ENCODE measurements at places on chromosomes 3 and 15. TPM values are rescaled to one million over a fixed set of nuclear protein-coding genes. Genes with fewer than 3 reads are reported as not detected.

Gene EFCC1
- 6.6 TPM for total RNA-seq

Gene CPEB1
- 5.6 TPM for total RNA-seq

Gene HIGD2B
- total RNA-seq: not detected

Gene TMEM212
- not detected for total RNA-seq

- no peaks in the 10 kb centered on the region for H3K36me3 ChIP-seq
- H3K27me3 ChIP-seq: no peaks in the 10 kb centered on the region
- H3K27ac ChIP-seq: no peak overlapping the region
These were observed 29.9 kb upstream of the GHSR start for GRCh38 chr3:172478116-172478515.

DNA sequence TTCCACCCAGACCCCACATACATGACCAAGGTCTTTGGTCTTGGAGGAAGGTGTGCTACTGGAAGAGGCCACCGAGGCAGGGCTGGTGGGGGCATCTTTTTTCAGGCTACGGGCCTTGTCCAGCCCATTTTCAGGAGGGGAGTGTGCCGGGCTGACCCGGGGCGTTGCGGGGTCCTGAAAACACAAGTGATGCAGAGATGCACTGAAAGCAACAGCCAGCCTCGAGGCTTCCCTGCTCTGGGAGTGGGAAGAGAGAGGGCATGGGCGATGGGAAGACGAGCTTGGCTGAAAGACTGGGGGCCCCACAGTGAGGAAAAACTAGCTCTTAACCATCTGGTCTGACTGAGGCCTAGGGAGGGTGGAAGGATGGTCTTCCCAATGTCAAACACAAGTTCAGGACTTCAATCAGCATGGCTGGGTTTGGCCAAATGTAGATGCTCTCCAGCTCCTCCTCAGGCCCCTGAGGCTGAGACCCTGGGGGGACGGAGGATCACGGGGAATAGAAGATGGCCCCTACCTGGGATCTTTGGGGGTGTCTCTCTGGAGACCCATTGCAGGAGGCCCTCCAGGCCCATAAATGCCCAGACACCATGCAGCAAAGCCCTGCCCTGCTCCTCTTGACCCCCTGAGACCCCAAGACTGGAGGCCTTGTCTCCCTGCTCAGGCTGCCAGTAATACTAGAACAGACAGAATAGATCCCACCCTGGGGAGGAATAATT is 38.9 kb downstream of the TLE3 start:
- peaks cover 74% of the 10 kb centered on the region for H3K36me3 ChIP-seq
- H3K27me3 ChIP-seq: no peaks in the 10 kb centered on the region
- H3K4me3 ChIP-seq: no peak overlapping the region
- no peak overlapping the region for H3K27ac ChIP-seq

DNA sequence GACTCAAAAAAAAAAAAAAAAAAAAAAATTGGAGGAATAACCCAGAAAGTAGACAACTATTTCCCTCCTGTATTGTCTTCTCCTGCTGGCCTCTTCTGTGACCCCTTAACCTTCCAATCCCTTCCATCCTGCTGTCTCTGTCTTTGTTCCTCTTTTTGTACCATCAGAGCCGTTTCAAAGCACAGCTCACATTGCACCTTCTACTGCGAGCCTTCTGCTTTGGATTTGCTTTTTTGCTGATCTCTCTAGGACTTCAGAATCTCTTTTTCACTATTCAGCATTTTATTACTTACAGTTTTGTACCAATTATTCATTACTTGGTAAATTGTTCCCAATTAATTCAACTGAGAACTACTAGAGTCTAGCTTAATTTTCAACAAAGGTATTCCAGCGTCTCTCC is 284.0 kb upstream of the TBL1XR1 start:
- no peak for DNase-seq
- H3K27me3 ChIP-seq: no peaks in the 10 kb centered on the region
- no peaks in the 10 kb centered on the region for H3K36me3 ChIP-seq
- peaks cover 53% of the 10 kb centered on the region for H3K4me1 ChIP-seq

DNA sequence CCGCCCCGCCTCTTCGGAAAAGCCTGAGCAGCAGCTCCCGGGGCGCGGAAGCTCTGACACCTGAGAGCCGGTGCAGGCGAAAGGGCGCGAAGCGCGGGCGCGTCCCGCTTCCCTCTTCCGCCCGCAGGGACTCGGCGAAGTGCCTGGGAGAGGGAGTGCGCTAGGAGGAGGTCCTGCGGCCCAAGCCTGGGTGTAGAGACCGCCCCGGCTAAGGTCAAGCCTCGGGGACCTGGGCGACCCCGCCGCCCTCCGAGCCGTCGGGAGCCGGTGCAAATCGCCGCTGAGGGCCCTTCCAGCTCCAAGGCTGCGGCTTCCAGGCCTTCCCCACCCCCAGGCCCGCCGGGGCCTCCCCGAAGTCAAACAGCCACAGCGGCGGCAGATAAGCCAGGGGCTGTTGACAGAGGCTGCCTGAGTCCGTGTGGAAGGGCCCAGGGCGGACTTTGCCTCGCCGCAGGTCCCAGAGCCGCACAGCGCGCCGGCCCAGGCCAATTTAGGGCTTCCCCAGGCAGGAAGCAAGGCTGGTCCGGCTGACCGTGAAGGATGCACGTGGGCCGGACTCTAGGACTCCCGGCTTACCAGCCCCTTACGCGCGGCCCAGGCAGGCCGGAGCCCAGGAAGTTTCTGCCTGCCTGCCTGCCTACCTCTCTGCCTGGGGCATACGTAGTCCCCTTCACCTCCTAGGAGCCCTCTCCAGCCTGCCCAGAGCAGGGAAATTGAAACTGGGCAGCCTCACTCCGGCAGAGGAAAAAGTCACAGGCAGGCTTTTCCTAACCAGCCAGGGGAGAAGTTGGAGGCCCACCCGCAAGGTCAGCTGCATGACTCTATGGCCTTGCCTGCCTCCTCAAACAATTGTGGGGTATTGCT is 2.3 kb downstream of the ITPKA start:
- peaks cover 40% of the 10 kb centered on the region for H3K4me1 ChIP-seq
- peak overlapping the region; percentile 75 for H3K4me3 ChIP-seq

DNA sequence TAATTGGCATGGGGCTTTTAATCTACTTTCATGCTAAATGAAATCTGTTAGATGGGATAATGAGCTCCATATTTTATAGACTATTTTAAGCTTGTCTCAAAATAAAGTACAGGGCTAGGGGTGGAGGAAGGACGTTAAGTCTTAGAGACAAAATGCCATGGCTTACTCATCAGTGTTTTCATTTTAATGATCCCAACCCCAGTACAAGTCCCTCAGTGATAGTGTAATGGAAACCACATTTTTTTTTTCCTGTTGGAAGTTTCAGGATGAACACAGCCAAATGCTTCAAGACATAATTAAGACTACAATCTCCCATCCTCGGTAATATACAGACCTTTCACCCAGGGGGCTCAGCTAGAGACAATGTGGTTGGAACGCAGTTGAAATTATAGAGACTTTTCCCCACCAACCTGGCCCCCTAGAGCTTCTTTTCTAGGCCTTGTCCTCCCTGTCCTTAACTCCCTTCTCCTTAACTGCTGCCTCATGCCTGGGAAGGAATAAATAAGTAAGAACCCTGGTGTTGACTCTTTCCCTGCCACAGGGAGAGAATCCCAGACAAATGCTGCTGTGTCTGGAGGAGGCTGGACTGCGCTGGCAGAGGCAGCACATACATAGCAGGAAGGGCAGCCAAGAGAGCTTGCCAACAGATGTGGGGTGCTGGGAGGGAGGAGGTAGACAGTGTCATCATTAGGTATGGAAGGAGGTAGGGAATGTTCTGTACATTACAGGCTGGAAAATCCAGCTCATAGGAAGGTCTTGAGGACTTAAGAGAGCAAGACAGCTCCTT is 115.4 kb upstream of the ROPN1 start:
- no peak overlapping the region for H3K27ac ChIP-seq
- H3K4me1 ChIP-seq: peaks cover 14% of the 10 kb centered on the region
- DNase-seq: no peak
- H3K4me3 ChIP-seq: no peak overlapping the region
- H3K36me3 ChIP-seq: no peaks in the 10 kb centered on the region

GRCh38 chr15:57526076-57526475 is 65.6 kb upstream of the MYZAP start:
- H3K4me1 ChIP-seq: peaks cover 5% of the 10 kb centered on the region
- H3K27me3 ChIP-seq: no peaks in the 10 kb centered on the region
- no peak overlapping the region for H3K4me3 ChIP-seq
- no peak overlapping the region for H3K27ac ChIP-seq
- peaks cover 10% of the 10 kb centered on the region for H3K36me3 ChIP-seq

DNA sequence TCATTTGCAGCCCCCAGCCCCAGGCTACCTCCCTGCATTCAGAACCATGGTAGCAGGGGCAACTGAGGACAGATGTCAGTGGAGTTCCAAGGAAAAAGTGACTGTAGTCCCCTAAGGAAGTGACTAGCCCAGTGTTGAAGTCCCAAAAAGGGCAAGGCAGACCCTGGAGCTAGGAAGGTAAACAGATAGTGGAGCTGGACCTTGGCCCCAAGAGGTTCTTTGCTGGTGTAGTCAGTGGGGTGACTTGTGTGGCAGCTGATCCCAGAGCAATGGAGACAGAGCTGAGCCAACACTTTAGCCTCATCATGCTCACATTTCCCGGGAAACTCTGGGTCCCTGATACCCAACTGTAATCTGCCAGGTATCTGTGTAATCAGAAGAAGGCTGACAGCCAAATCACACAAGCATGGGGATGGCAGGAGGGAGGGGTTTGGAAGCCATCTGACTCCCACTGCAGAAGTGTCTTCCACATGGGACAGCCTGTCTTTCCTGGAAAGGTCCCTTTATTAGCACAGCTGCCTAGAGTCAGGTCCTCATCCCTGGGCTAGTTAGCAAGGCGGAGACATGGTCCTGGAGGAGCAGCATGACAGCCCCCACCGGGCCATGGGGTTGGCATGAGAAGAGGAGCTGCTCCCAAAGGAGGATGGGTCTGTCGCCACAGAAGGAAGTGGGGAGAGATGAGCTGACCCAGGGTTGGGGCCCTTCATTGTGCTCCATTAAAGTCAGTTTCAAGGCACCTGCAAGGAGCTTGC is 39.8 kb downstream of the PXYLP1 start:
- no peak overlapping the region for H3K27ac ChIP-seq
- no peaks in the 10 kb centered on the region for H3K36me3 ChIP-seq
- H3K4me3 ChIP-seq: no peak overlapping the region

Measured in esophagus muscularis mucosa (tissue), 4 donors.